ENCODE measurements at places on chromosomes 4 and X. TPM values are rescaled to one million over a fixed set of nuclear protein-coding genes. Genes with fewer than 3 reads are reported as not detected.

Gene WDFY3
- total RNA-seq = 182 TPM

Gene GPR143
- total RNA-seq = 4.4 TPM

Gene SETD7
- total RNA-seq = 36.7 TPM

Gene PRR32
- total RNA-seq = not detected

Gene TEX11
- not detected for total RNA-seq

Gene CCNG2
- total RNA-seq = 56.4 TPM

Gene GPRASP1
- total RNA-seq = 96.1 TPM

Gene HELT
- not detected for total RNA-seq

Gene ODAPH
- 0.85 TPM for total RNA-seq

Gene ATP7A
- total RNA-seq = 6.2 TPM

Gene MAOB
- 71.4 TPM for total RNA-seq

Gene MECP2
- total RNA-seq = 87.3 TPM

Gene TLR6
- total RNA-seq = 5.1 TPM

Gene XAGE1A
- not detected for total RNA-seq

Gene CSAG3
- total RNA-seq = not detected

Gene TBC1D1
- 61.2 TPM for total RNA-seq

Gene CFP
- 2.2 TPM for total RNA-seq

Gene AP1S2
- total RNA-seq = 65.7 TPM

Gene PDZD4
- 409 TPM for total RNA-seq

Gene PRRG1
- 55.3 TPM for total RNA-seq

Gene SYTL4
- 22.1 TPM for total RNA-seq

Gene MAGEH1
- 63.6 TPM for total RNA-seq

Gene MEPE
- total RNA-seq = 3.4 TPM

Gene HPGD
- total RNA-seq = 1.3 TPM

Gene CHRNA9
- not detected for total RNA-seq

Gene CENPVL1
- total RNA-seq = not detected

Gene TLR8
- total RNA-seq = 0.34 TPM

Gene TCEAL1
- total RNA-seq = 57.4 TPM

Gene HTATSF1
- total RNA-seq = 39.7 TPM

Gene HMGB3
- 19.5 TPM for total RNA-seq

Gene NHSL2
- 7.9 TPM for total RNA-seq

Gene CLIC2
- total RNA-seq = 10.8 TPM

Gene TMEM33
- total RNA-seq = 63.2 TPM

Gene SYN1
- 453 TPM for total RNA-seq

Gene AIFM1
- total RNA-seq = 26.9 TPM

Gene ADGRL3
- total RNA-seq = 99.5 TPM

Gene DOK7
- 1.6 TPM for total RNA-seq

Gene HTN3
- total RNA-seq = not detected

Gene SPIN4
- total RNA-seq = 6.1 TPM

Gene FAM200B
- total RNA-seq = 49.7 TPM

Gene TMPRSS11D
- total RNA-seq = not detected

Gene SPANXN5
- total RNA-seq = not detected

Gene NRK
- total RNA-seq = not detected

Gene SPANXN4
- not detected for total RNA-seq

Gene PNCK
- total RNA-seq = 121 TPM

Gene MAMLD1
- 16.3 TPM for total RNA-seq

Gene WAS
- total RNA-seq = 2.5 TPM

Gene EGF
- total RNA-seq = 2.1 TPM

Gene PPEF2
- 1.7 TPM for total RNA-seq

Gene SPIN2B
- total RNA-seq = 17.8 TPM
